NCI-H69 (cell line): ENCODE measurements at places on chromosomes 1 and 21.

GRCh38 chr1:102588536-102588935, 519.8 kb downstream of the COL11A1 start:
- peak; percentile 21 for DNase-seq

- no peak for DNase-seq
Observed at GRCh38 chr1:94667818-94668217, 126.3 kb upstream of the F3 start.

GRCh38 chr1:64823691-64824476, 79.0 kb downstream of the RAVER2 start:
- peak; percentile 81 for DNase-seq

DNA sequence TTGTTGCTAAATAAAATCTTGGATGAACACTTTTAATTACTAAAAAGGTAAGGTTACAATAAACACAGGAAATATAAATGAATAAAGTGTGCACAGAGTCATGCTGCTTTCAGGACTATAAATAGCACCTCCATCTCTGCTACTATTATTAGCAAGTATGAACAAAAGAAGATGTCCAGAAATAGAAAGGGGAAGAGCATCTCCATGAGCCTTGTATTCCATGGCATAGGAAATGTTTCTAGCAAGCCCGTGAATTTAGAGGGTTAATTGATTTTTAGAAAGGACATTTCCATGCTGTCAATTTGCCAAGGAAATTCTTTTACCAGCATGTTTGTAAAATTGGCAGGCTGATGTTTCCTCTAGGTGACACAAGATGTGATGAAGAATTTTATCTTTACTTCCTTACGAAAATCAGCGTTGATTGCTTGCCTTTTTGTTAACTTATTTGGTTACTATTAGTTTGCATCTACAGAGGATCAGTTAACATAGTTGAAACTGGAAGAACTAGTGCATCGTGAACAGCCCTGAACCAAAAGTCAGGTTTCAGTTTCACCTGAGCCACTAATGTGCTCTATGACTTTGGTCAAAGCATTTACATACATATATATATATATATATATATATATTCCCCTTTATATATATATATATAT, 45.3 kb downstream of the NR5A2 start:
- DNase-seq, result no peak

DNA sequence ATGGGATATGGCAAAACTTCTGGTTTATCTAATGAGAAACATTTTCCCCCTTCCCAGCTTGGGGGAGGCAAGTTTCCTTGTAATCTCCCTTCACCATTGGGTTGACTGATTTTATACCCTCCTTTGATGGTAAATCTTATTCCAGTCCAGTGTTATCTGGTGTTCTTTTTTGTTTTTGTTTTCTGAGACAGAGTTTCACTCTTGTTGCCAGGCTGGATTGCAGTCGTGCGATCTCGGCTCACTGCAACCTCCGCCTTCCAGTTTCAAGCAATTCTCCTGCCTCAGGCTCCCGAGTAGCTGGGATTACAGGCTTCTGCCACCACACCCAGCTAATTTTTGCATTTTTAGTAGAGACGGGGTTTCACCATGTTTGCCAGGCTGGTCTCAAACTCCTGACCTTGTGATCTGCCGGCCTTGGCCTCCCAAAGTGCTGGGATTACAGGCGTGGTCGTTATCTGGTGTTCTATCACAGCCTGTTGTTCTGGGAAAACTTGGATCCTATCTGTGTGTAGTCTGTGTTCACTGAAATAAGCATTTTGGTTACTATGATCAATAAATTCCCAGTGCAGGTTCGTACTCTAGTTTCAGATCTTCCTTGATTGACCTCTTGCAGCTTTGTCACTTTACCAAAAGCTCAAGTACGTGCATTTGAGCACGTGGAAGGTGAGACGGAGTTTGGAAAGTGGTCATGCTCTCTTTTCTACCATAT, 281.1 kb downstream of the NCAM2 start:
- no peak for DNase-seq

- DNase-seq, result no peak
Observed at GRCh38 chr1:3081171-3081683, 12.2 kb downstream of the PRDM16 start.

GRCh38 chr1:200150006-200150405, 122.5 kb downstream of the NR5A2 start:
- no peak for DNase-seq

DNA sequence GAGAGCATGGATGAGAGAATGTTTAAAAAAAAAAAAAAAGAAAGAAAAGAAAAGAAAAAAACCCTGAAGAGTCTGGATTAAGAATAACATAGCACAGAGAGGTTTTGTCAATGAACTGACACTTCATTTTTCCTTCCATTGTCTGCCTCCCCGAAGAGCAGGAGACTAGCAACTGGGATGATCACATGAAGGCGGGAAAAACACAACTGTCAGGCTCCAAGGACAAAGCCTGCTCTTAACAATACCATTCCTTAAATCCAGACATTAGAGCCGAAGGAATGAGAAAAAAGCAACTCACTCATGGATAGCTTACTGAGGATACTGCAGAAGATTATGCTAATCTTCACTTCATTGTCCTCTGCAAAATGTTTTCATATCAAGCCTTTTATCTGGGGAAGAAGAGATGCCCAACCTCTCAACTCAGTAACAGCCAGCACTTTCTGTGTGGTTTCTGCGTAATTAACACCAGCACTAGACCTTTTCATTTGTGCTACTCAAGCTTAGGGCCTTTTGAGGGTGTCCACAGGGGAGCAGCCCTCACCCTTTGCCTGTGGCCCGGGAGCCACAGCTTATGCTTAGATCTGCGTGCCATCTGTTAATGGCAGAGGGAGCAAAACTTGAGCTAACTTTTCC, 182.3 kb downstream of the BARHL2 start:
- DNase-seq, result peak; percentile 68

GRCh38 chr1:26949266-26949925, 10.9 kb downstream of the KDF1 start:
- no peak for DNase-seq

DNA sequence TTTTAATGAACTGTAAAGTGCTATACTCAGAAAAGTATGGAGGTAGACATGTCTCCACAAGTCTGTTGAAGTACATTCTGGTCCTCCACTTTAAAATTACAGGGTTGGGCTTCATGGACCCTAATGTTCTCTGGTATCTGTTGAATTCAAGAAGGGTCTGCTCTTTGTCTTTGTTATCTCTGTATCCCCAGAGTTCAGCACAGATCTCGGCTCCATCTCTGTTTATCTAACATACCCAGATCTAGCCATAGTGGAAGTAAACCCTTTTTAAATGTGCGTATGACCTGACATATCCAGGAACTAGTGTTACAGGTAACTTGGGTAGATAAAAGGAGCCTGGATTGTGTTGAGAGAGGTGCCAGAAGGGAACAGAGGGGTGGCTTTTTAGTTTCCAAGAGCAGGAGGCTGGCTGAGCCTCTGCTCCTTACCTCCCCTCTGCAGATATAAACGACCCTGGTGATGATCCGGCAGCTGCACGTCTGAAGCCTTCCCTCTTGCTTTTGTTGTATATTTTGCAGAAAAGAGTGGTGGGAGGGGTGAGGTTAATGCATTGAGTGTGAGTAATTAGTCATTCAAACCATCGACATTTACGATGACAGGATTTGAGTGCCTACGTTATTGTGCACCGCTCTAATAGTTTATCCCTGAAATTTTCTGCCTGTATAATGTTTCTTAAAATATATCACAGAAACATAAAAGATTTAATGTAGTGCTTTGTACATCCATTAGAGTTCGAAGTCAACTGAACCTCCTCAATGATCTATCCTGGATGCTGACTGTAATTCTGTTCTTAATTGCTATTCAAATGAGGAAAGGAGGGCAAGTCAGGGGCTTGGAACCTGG, 30.8 kb downstream of the ELAVL4 start:
- DNase-seq, result peak; percentile 90

DNA sequence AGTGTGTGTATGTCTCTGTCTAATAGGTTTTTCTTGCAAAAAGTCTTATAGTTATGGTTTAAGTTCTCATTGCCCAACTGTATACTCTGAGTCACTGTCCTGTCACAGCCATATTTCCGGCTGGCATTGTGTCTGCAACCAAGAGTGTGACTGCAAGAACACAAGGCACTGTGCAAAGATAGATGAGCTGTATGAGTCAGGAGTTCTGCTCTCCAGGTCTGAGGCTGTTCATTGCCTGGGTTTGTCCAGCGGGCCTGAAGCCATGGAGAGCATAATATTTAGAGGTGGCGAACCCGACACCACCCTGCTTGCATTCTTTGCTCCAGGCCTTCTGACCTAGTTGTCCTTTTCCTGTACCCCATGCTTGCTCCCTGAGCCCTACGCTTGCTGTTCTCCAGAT, 50.9 kb upstream of the CNIH3 start:
- no peak for DNase-seq

DNA sequence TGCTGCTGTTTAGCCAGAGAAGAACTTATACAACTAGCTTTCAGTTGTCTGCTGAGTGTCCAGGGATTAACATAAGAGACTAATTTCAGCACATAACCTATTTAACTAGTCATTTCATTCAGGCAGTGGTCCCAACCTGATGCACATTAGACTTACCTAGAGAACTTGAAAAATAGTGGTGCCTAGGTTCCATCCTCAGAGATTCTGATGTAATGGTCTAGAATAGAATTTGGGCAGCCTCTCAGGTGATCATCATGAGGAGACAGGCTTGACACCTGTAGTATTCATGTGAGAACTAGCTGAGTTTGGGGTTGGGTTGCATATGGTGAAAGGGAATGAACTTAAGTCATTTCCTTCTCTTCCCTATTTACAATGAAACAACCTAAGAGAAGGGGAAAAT, 24.8 kb downstream of the CNST start:
- DNase-seq, result no peak

DNA sequence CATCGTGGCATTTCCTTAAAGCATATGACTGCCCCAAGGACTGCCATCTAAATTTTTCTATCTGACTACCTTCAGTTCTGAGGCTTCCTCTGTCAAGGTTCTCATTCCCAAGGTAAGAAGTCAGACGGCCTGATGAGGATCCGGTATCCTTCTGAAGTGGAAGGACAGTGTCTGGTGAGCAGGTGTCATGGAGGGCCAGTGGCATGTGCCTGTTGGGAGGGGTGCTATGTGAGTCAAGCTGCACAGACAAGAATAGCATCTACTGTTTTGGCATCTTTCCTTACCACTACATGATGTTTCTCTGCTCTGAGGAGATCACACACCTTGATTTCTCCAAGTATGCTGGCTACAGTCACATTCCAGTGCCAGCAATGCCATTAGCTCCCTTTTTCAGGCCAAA, 99.6 kb upstream of the RGS1 start:
- DNase-seq, result no peak

- DNase-seq, result no peak
Observed at GRCh38 chr1:30476476-30476875, 246.9 kb downstream of the MATN1 start.

- peak; percentile 68 for DNase-seq
Observed at GRCh38 chr1:118209648-118210047, 24.6 kb upstream of the SPAG17 start.

- DNase-seq, result peak; percentile 76
Observed at GRCh38 chr1:212858461-212859265, 588 bp downstream of the FLVCR1 start.
